Stimulated activated CD4-positive, alpha-beta T cell treated with anti-CD3 and anti-CD28 coated beads, Interleukin-12 subunit alpha, Interleukin-12 subunit beta, amount 100 ng/mL, for 24 hours (primary cell): ENCODE measurements at places on chromosomes 12 and 14.

- DNase-seq, result no peak
Observed at GRCh38 chr12:27206801-27207502, 37.1 kb upstream of the STK38L start.

GRCh38 chr14:91163316-91163715 is 49.4 kb downstream of the DGLUCY start:
- DNase-seq, result no peak

- DNase-seq, result no peak
Observed at GRCh38 chr14:60324837-60325236, 75.8 kb downstream of the PPM1A start.

DNA sequence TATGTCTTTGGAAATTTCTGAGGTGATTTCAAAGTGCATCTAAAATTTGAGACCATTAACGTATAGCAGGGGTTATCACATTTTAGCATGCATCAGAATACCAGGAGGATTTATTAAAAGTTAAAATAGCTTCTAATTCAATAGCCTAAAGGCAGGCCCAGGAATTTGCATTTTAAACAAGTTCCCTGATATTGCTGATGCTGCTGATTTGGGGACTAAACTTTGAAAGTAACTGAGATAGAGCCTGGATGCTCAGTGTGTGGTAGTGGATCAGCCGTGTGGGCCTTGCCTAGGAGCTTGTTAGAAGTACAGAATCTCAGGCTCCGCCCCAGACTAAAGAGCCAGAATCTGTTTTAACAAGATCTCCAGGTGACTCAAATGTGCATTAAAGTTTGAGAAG is 375.0 kb upstream of the FBXO33 start:
- DNase-seq, result no peak

GRCh38 chr14:42428996-42429395 is 822.3 kb downstream of the LRFN5 start:
- no peak for DNase-seq

DNA sequence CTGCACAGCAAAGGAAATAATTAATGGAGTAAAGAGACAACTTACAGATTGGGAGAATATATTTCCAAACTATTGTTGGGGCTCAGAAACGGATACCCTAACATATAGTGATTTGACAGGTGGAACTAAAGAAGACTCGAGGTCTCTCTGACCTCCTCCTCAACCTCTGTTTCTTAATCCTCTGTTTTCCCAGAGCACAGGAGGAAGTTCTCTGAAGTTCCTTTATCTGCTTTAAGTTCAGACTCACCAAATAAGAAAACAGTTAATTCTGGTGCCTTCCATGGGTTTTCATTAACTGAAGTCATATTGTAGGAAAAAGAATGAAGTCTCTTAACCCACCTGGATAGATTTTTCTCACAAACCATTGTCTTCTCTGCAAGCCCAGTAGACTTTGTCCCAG is 29.2 kb downstream of the CLEC2D start:
- no peak for DNase-seq

DNA sequence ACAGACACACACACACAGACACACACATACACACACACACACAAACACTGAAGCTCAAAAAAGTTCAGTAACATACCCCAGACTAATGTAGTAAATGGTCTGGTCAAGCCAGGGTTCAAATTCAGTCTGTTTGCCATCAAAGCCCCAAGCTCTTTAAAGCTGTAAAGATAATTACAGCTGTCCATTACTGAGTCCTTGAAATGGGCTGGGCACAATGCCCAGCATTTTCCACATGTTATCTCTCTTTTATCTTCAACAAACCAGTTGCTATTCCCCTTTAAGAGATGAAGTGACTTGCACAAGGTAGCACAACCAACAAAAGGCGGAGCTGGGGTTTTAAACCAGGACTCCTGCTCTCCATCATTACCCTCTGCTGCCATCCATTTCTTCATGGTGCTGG is 7.6 kb upstream of the UNC119B start:
- no peak for DNase-seq

DNA sequence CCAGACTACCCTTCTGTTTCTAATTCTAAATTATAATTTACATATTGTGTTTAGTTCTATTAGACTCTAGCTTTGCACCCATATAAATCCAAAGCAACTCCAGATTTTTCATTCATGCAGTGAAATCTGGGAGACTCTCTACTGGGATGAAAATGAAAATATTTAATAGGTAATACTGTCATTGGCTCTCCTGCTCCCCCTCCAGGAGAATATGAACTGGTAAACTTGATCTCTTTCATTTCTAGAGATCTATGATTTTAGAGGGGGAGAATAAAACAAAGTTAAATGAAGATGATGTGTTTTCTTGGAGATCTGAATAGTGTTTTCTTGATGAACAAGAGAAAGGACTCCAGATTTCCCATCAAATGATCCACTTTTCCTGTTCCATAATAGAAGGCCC is 104.3 kb upstream of the TMCC3 start:
- DNase-seq, result no peak

- no peak for DNase-seq
Observed at GRCh38 chr12:104049903-104050356, at the start of gene GLT8D2. TSS of gene GLT8D2 (minus strand) at chr12:104050187. CDS start at chr12:104019648, 30,539 bp downstream.

DNA sequence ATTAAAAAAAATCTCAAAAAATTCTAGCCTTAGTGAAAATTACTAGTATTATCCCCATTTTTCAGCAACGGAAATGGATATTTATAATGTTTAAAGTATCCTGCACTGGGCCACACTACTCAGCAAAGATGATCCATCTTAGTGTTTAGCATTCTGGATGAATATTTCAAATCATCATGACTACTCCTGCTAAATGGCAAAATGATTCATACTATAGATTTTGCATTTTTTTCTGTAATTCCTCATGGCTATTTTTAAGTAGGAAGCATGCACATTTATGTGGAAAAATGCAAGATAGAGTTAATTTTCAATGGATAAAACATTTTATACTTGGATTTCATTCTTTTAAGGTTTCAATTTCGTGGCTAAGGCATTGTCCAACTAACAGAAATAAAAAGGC is 59.6 kb downstream of the LRFN5 start:
- DNase-seq, result no peak

DNA sequence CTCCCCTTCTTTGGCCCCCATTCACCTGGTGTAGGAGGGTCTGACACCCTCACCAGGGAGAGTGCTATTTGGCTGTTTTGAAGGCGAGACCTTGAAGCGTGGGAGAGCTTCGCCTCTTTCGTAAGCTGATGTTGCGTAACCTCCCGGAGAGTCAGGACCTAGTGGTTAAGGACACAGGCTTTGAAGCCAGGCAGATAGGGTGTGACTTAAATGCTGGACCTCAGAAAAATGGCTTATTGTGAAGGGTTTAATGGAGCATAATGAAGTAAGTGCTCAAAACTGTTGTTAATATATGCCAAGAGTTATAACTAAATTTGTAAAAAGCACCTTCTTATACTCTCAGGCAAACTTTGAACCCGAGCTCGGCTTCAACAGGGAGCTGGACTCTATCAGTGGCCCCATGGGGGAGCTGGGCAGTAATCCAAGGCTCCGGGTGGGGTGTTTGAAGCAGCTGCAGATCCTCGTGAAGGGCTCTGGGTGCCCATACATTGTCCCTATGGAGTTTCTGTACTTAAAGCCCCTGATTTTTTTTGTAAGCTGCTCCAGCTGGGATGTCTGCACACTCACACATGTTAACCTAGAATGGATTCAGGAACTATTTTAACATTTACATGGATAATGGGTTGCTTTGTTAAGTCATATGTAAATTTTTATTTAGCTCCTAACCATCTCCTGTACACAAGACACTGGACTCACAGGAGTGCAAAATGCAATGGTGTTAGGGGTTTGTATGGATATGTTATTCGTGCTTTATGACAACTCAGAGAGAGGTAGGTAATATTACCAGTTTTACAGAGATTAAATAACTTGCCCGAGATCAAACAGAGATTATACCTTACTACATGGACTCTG is 26.0 kb downstream of the PPFIBP1 start:
- no peak for DNase-seq

- DNase-seq, result no peak
Observed at GRCh38 chr14:90995785-90996184, 64.7 kb downstream of the RPS6KA5 start.

DNA sequence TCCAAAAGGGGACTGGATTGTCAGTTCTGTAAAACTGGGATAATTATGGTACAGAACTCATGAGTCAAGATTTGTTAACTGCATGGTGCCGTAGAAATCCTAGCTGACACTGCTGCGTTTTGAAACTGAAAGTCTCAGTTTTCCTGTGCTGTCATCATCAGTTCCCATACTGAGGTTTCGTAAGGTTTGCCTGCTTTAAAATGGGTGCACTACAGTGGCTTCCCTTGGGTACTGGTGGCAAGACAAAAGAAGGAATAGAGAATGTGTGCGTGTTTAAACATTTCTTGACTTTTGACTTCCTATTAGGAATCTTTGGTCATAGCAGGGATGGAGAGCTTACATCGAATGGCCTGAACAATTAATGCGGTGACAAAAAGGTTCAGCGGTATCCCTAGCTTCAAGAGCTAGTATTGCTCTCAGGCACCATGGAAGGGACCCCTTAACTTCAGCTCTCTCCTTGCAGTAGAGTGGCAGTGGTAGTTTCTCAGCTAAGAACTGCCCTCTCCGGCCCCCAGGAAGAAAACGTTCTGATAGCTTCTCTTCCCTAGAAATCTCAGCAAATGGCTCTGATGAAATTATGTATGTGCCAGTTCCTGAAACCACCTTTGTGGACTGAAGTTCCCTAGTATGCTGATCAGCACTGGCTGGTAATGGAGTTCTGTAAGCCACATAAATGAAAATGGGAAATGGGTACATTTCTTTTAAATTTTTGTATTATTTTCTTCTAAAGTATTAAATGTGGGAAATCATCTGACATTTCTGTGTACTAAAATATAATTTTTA is 28.9 kb downstream of the ANO6 start:
- DNase-seq, result no peak

DNA sequence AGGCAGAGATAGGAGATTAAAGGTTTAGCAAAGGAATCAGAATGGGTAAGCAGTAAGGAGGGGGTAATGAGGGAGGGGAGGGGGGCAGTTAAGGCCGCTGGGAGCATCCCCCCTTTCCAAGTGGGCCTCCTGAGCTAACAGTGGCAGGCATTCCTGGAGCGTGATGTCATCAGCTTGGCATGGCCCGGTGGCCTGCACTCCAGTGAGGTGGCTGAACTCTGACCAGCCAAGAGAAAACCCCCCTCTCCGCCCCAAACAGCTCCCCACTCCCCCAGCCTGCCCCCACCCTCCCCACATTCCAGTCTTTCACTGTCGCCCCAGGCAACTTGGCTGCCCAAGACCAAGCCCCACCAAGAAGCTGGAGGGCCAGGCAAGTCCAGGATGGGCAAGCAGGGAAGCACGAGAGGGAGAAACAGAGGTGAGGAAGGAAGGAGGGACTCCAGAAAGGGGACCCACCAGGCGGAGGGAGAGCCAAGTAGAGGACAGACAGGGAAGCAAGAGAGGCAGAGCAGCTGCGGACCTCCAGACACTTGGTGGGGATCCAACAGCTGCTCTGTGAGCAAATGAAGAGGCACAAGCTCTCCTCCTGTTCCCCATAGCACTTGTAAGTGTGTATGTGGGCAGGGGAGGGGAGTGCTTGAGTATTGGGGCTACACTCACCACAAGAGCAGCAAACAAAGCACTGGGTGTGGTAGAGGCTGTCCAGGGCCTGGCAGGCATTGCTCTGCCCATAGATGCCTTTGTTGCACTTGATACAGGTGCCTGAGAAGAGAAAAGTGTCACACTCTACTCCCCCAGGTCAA is 4.5 kb downstream of the AJUBA start:
- no peak for DNase-seq

DNA sequence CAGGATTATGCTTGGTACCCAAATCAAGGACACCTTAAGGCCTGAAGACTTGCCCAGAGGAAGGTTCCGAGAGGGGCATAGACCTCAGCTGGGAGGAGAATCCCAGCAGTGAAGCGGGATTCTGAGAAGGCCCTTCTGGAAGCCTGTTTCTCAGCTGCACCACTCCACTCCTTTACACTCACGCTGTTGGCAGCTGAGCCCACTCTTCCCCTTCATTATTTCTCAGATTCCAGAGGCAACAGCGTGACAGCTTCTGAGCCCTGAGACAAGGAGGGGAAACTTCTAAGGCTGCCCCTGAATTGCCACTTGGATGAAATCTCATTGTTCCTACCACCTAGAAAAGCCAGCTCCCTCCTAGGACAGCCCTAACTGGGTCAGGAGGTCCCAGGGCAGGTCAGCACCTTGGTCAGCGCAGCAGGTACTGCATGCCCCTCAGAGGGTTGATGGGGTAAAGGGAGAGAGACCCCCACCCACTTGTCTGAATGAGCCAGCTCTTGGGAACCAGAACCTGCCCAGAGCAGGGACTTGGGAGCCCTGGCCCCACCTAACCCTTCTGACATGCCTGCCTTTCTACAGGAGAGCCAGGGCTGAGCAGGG is 53.9 kb downstream of the ISCA2 start:
- no peak for DNase-seq

- DNase-seq, result no peak
Observed at GRCh38 chr12:69701826-69702225, 2.7 kb upstream of the BEST3 start.

- DNase-seq, result no peak
Observed at GRCh38 chr12:3842517-3842916, 30.7 kb downstream of the PARP11 start.

GRCh38 chr14:35900741-35901140 is 74.6 kb downstream of the BRMS1L start:
- no peak for DNase-seq

GRCh38 chr12:72272731-72273498 is 745 bp downstream of the TRHDE start:
- DNase-seq, result no peak

DNA sequence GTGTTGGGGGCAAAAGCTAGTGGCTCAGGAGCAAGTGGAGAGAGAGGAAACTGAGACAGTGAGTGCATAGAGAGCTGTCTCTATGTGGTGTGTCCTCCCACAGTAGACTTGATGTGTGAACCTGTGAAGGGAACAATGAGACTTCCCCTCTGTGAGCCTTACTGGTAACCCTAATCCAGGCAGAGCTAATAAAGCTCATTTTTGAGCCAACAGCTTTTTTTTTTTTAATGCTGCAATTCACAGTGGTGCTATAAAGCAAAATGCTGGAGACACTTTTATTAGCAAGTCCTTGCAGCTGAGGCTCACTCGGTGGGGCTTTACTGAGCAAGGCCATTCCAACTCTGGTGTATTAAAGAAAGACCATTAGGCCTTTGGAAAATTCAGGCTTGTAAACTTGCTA is 26.9 kb downstream of the FBXW8 start:
- DNase-seq, result no peak

DNA sequence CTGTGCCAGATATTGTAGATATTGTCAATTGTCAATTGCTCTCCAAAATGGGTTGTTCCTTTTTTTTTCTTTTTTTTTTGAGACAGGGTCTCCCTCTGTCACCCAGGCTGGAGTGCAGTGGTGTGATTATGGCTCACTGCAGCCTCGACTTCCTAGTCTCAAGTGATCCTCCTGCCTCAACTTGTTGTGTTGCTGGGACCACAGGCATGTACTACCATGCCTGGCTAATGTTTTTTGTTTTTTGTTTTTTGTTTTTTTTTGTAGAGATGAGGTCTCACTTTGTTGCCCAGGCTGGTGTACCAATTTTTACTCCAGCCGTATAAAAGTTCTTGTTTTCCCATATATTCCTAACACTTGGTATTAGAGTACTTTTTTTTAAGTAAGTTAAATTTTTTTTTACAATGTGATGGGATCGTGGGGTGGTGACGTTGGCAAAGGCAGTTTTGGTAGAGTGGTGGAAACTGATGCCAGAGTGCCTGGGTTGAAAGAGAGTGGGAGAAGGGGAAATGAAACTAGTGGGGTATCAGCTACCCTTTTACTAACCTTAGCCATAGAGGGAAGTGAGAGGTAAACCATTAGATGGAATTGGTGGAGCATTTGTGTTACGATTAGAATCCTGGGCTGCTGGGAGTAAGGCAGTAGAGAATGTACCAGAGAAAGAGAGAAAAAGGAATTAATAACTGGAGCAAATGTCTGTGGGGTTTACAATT is 33.0 kb upstream of the CFAP54 start:
- no peak for DNase-seq

- DNase-seq, result no peak
Observed at GRCh38 chr12:132766380-132767085, 4.9 kb upstream of the ANKLE2 start.
